NCI-H1048 (cell line): ENCODE measurements at places on chromosomes 11 and 22.

DNA sequence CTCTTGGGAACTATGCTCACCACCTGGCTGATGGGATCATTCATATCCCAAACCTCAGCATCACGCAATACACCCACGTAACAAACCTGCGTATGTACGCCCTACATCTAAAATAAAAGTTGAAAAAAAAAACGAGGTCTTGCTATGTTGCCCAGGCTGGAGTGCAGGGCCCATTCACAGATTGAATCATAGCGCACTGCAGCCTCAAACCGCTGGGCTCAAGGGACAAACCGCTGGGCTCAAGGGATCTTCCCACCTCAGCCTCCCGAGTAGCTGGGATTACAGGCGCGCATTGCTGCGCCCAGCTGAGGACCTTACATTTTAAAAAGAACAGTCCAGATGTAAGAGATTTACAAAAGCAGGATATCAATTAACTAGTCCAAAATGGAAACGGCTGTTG is 41.9 kb upstream of the EMID1 start:
- DNase-seq: no peak

GRCh38 chr11:86119077-86119476 is 50.2 kb upstream of the PICALM start:
- DNase-seq: no peak

GRCh38 chr22:37675930-37676735 is 697 bp downstream of the LGALS1 start:
- no peak for DNase-seq

DNA sequence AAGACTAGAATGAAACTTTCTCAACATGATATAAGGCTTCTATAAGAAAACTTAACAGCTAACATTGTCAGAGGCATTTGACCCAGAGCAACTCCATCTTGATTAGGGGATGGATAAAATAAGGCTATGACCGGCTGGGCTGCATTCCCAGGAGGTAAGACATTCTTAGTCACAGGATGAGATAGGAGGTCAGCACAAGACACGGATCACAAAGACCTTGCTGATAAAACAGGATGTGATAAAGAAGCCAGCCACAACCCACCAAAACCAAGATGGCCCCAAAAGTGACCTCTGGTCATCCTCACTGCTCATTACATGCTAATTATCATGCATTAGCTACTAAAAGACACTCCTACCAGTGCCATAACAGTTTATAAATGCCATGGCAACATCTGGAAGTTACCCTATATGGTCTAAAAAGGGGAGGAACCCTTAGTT is 135.2 kb downstream of the TTC28 start:
- DNase-seq: no peak

- DNase-seq: no peak
Measured at GRCh38 chr11:11476499-11476898, 123.4 kb upstream of the CSNK2A3 start.

DNA sequence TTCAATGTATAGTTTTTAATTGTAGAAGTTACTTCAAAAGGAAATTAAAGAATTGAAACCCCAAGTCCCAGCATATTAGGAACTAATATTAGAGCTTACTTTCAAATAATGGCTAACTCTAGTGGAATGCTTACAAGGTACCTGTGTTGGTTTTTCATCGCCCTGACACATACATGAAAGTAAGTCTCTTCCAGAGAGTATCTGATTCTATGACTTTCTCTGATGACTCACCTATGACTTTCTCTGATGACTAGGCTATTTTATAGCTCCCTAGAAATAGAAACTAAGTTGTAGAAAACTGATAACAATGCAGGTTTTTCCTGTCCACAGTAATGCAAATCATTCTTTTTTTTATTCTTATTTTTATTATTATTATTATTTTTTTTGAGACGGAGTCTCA is 33.6 kb upstream of the MMP7 start:
- DNase-seq: no peak

- peak; percentile 75 for DNase-seq
Measured at GRCh38 chr22:20456064-20456721, 18.6 kb upstream of the SCARF2 start.

- no peak for DNase-seq
Measured at GRCh38 chr11:7154881-7155361, 66.1 kb downstream of the RBMXL2 start.

DNA sequence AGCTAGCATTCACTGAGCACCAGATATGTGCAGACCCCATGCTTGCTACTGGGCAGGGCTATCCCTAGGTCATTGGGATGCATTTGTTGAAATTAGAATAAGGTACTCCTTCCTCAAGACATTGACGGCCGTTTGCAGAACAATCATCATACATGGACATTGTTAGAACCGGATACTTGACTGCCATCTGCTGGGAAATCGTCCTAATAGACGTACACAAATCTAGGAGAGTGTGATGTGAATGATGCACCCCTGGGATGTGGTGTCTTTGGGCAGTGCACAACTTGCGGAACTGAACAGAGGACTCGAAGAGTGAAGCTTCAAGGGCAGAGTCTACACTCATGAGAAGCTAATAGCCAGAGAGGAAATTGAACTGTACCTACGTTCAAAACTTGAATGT is 35.9 kb downstream of the MYO18B start:
- DNase-seq: no peak

GRCh38 chr22:22576244-22576988 is 17.4 kb upstream of the PRAME start:
- DNase-seq: no peak

GRCh38 chr22:43860126-43860525 is 2.2 kb downstream of the SULT4A1 start:
- DNase-seq: no peak

GRCh38 chr11:115257678-115258077 is 246.5 kb downstream of the CADM1 start:
- DNase-seq: no peak

- DNase-seq: no peak
Measured at GRCh38 chr22:37589636-37590035, 9.7 kb upstream of the LGALS2 start.

DNA sequence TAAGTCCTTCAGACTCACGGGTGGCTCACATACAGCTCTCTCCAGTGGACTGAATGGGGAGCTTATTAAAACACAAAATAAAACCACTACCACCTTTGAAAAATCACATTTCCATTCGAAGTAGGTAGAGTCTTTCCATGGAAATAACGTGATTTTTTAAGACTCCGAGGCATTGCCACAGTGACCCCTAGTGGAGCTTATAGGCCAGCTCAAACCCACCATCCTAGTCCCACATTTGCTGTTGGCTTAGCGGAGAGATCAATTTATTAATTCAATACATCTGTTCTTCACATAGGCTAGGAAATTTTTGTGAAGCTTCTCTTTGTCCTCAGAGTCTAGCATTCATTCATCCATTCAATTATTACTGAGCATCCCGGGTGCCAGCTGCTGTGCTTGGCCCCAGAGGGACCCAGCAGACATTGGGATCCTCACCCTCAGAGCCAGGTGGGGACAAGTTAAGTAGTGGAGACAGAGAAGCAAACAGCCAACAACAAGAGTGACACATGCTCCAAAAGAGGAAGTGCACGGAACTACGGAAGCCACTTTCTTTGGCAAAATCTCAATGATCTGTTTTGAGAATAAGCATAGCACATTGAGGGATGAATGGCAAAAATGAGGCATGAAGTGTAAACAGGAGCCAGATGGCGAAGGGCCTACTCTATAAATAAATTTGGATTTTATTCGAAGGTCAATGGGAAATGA is 10.2 kb upstream of the P4HA3 start:
- DNase-seq: no peak

DNA sequence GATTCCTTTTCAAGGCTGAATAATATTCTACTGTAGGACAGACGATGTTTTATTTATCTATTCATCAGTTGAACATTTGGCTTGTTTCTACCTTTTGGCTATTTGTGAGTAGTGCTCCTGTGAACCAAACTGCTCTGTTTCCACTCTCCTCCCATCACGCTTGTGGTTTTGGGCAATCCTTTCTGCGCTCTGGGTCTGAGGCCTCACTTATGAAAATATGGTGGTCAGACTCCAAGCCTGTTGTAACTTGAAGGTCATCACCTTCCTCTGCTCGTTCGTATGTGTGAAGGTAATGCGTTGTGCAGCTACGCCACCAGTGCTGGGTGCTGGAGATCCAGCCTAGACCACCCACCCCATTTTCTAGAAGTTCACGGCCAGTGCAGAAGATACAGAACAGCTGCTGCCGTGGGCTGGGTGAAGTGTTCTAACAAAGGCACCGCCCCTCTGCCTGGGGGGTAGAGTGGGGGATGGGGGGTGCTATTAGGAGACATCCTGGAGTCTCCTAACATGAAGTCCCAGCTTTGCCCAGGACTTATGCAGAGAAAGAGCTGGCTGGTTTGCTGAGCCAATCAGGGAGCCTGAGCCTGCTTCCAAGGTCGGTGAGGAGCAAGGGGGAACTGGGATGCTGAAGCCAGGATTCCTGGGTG is 21.0 kb downstream of the PTPN5 start:
- DNase-seq: no peak
